ENCODE measurements at places on chromosomes 6 and 20.

- no peak for DNase-seq
Observed at GRCh38 chr6:122568797-122569221, 41.4 kb upstream of the PKIB start.

DNA sequence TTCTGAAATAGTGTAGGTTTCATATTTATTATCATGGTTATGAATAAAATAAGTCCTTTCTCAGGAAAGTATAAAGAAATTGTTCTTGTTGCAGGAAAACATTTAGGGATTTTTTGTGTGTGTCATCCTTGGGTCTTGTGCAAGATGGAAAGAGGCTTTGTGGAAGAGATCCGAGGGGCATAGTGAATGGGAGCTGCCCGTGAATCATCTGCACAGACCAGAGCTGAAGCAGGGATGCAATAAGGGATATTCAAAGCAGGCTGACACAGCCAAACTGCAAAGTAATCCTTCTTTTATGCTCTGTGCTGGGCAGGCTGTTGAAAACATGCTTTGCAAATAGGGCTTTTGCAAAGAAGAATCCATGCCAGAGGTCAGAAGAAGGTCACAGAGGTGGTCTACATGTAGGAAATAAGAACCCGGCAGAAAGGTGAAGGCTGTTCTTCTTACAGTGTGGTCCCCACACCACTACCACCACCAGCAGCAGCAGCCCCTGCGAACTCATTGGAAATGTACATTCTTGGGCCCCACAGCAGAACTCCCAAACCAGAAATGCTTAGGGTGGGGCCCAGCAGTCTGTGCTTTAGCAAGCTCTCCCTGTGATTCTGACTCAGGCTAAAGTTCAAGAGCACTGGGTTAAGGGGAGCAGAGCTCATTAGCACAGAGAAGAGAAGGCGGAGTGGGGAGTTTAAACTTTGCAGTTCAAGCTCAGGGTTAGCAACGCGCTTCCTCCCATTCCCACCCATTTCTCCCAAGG lies 237.6 kb downstream of the QKI start:
- no peak for DNase-seq

GRCh38 chr6:163291622-163292021 lies 122.9 kb upstream of the QKI start:
- DNase-seq = no peak

GRCh38 chr6:140001821-140002341 lies 627.4 kb upstream of the CITED2 start:
- DNase-seq = no peak

GRCh38 chr6:10850728-10851127 lies 12.4 kb upstream of the MAK start:
- no peak for DNase-seq
